Neural progenitor cell (in vitro differentiated cells): ENCODE measurements at places on chromosomes 5 and 9. TPM values are rescaled to one million over a fixed set of nuclear protein-coding genes. Genes with fewer than 3 reads are reported as not detected.

DNA sequence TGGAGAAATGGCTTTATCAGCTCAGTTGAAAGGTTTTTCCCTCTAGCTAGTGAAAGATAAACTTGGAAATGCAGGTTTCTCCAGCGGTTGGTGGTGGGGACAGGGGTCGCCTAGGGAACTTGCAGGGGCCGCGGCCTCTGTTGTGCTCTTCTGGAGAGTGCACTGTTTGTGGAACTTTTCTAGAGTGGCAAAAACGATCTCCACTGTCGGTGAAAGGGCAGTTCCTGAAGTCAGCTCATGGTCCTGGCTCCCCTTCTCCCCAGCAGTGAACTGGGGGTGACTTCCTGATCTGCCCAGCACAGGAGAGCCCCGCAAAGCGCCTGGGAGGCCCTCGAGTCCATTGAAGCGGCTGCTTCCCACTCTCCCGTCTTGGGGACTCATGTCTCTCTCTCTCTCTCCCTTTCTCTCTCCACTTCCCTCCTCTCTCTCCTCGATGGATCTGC, 3.2 kb downstream of the IRX1 start:
- peak; percentile 29 for DNase-seq
- peak overlapping the region; percentile 64 for H3K4me3 ChIP-seq
- H3K36me3 ChIP-seq: no peaks in the 10 kb centered on the region
- H3K4me1 ChIP-seq: peaks cover 51% of the 10 kb centered on the region
- no peak overlapping the region for H3K27ac ChIP-seq
- H3K27me3 ChIP-seq: peaks cover 100% of the 10 kb centered on the region

DNA sequence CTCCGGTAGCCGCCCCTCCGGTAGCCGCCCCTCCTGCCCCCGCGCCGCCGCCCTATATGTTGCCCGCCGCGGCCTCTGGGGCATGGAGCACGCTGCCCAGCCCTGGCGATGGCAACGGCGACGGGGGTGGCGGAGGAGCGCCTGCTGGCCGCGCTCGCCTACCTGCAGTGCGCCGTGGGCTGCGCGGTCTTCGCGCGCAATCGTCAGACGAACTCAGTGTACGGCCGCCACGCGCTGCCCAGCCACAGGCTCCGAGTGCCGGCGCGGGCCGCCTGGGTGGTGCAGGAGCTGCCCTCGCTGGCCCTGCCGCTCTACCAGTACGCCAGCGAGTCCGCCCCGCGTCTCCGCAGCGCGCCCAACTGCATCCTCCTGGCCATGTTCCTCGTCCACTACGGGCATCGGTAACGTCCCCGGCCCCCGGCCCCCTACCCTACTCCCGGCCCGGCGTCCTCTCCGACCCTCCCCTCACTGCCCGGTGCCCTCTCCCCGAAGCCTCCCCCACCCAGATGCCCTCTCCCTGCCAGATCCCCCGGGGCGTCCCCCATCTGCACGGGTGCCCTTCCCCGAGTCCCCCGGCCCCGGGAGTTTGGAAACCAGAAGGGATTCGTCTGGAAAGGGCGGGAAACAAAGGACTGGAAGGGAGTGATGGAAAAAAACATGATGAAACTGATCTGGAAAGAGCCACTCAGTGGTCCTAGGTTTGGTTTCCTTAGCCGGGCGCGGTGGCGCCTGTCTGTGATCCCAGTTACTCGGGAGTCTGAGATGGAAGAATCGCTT, 417 bp downstream of the SRD5A1 start:
- H3K27me3 ChIP-seq: no peaks in the 10 kb centered on the region
- peaks cover 10% of the 10 kb centered on the region for H3K4me1 ChIP-seq
- H3K36me3 ChIP-seq: no peaks in the 10 kb centered on the region
- no peak overlapping the region for H3K27ac ChIP-seq
- peak; percentile 79 for DNase-seq

- no peak overlapping the region for H3K27ac ChIP-seq
- DNase-seq: no peak
- H3K36me3 ChIP-seq: no peaks in the 10 kb centered on the region
- H3K4me3 ChIP-seq: no peak overlapping the region
These were observed 766.8 kb downstream of the TLE1 start for GRCh38 chr9:80922544-80922943.

- H3K27ac ChIP-seq: peak overlapping the region; percentile 53
- H3K4me3 ChIP-seq: no peak overlapping the region
- DNase-seq: no peak
- H3K36me3 ChIP-seq: peaks cover 11% of the 10 kb centered on the region
- H3K4me1 ChIP-seq: peaks cover 20% of the 10 kb centered on the region
- no peaks in the 10 kb centered on the region for H3K27me3 ChIP-seq
These were observed 324.3 kb upstream of the RFX3 start for GRCh38 chr9:3850098-3850497.

GRCh38 chr9:133126697-133127339, 5.8 kb upstream of the RALGDS start:
- no peaks in the 10 kb centered on the region for H3K27me3 ChIP-seq
- no peaks in the 10 kb centered on the region for H3K4me1 ChIP-seq
- H3K4me3 ChIP-seq: no peak overlapping the region
- no peak overlapping the region for H3K27ac ChIP-seq
- no peaks in the 10 kb centered on the region for H3K36me3 ChIP-seq

DNA sequence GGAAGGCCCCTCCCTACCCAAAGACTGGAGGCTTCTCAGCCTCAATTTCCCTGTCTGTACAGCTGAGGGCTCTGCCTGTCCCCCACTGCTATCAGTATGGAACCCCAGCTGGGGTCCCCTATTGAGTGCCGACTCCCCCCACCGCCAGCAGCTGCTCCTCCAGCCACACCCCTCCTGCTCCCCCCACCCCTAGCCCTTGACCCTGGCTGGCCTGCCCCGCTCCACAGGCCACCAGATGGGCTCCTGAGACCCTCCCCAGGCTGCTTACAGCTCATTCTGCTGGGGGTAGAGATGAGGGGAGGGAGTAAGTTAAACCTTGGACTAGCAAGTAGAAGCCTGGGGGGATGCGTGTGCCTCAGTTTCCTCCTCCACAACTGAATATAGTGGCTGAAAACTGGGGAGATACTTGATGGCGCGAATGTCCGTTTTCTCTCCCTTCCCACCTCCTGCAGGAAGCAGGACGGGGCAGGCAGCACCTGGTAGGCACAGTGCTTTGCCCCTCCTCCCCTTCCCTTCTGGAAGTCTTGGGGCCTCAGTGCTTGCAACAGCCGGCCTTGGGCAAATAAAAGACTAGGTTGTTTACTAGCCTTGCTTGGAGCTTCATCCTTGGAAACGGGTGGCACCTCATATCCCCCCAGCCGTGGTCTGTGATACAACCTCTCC, 19.1 kb downstream of the URM1 start:
- no peaks in the 10 kb centered on the region for H3K36me3 ChIP-seq
- DNase-seq: no peak
- no peak overlapping the region for H3K27ac ChIP-seq
- peaks cover 100% of the 10 kb centered on the region for H3K27me3 ChIP-seq
- peaks cover 21% of the 10 kb centered on the region for H3K4me1 ChIP-seq

DNA sequence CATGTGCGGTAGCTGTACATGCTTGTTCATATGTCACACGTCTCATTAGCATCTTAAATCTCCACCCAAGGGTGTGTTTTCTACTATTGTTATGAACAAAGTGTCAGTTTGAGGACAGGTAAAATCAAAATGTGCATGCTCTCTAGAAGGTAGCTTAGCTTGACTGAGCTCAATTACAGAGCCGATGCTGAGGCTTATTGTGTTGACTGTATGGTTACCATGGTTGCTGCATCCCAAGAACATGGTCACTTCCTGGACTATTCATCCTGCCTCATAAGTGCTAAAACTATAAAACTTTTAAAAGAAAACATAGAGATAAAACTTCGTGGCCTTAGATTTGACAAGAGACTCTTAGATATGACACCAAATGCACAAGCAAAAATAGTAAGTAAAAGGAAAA, 426.1 kb upstream of the CTNND2 start:
- no peaks in the 10 kb centered on the region for H3K36me3 ChIP-seq
- H3K27ac ChIP-seq: no peak overlapping the region
- H3K27me3 ChIP-seq: no peaks in the 10 kb centered on the region
- peaks cover 19% of the 10 kb centered on the region for H3K4me1 ChIP-seq

- H3K27ac ChIP-seq: no peak overlapping the region
- peaks cover 27% of the 10 kb centered on the region for H3K4me1 ChIP-seq
- no peak overlapping the region for H3K4me3 ChIP-seq
- DNase-seq: no peak
- H3K27me3 ChIP-seq: no peaks in the 10 kb centered on the region
These were observed 89.2 kb upstream of the PRRC1 start for GRCh38 chr5:127428276-127428675.

- H3K27ac ChIP-seq: no peak overlapping the region
- no peaks in the 10 kb centered on the region for H3K27me3 ChIP-seq
- no peaks in the 10 kb centered on the region for H3K36me3 ChIP-seq
- peak; percentile 60 for DNase-seq
- H3K4me3 ChIP-seq: no peak overlapping the region
These were observed 44.7 kb upstream of the DMAC1 start for GRCh38 chr9:7844242-7844641.

DNA sequence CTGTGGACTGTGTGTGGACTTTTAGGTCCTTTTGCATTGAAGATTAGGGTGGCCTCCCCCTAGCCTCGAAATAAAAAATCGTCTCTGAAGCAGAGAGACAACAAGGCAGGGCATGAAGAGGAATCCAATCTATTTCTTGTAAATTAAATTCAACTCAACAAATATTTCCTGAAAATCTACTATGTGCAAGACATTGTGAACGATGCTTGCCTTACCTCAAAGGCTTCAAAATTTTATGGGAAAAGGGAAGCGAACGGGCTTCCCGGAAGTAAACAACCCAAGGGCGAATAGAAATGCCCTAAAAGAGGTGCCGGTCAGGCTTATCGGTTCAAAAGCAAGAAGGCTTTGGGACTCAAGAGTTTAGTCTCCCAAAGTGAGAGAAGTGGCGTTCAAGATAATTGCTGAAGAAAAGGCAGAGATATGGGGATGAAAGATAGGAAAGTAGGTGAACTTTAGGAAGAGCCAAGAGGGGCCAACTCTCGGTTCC, 525 bp downstream of the KIF24 start:
- H3K4me1 ChIP-seq: peaks cover 7% of the 10 kb centered on the region
- peak overlapping the region; percentile 77 for H3K4me3 ChIP-seq
- H3K27me3 ChIP-seq: no peaks in the 10 kb centered on the region
- no peaks in the 10 kb centered on the region for H3K36me3 ChIP-seq
- peak; percentile 13 for DNase-seq
- no peak overlapping the region for H3K27ac ChIP-seq

DNA sequence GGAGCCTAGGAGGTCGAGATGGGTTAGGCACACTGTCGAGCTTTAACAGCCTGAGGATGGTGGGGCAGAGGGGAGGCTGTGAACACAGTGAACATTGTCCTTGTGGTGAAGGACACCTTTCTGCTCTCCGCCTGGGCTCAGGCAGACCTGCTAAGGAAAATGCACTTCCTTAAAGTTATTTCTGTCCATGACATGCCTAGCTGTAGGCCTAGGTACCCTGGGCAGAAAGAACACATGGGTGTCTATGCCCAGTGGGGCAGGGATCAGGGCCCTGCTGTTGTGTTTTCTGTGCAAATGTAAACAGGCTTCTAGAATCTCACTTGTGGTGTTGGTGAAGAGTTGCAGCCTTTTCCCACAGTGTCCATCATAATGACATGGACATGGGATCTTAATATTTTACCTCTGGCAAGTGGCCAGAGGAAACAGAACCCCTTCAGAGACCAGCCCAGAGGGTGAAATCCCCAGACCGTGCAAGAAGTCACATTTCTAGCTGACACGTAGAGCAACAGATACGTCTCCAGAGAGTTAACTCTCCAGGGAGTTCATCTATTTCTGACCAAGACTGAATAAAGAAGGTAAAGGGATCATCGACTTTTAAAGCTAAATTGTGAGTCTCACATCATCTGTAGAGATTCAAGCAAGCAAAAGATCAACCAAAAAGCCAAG, 79.2 kb downstream of the C9orf152 start:
- H3K27ac ChIP-seq: no peak overlapping the region
- peaks cover 62% of the 10 kb centered on the region for H3K4me1 ChIP-seq
- H3K4me3 ChIP-seq: no peak overlapping the region

- no peaks in the 10 kb centered on the region for H3K27me3 ChIP-seq
- H3K36me3 ChIP-seq: peaks cover 9% of the 10 kb centered on the region
- no peaks in the 10 kb centered on the region for H3K4me1 ChIP-seq
These were observed 161.4 kb downstream of the GIN1 start for GRCh38 chr5:102958481-102959011.

DNA sequence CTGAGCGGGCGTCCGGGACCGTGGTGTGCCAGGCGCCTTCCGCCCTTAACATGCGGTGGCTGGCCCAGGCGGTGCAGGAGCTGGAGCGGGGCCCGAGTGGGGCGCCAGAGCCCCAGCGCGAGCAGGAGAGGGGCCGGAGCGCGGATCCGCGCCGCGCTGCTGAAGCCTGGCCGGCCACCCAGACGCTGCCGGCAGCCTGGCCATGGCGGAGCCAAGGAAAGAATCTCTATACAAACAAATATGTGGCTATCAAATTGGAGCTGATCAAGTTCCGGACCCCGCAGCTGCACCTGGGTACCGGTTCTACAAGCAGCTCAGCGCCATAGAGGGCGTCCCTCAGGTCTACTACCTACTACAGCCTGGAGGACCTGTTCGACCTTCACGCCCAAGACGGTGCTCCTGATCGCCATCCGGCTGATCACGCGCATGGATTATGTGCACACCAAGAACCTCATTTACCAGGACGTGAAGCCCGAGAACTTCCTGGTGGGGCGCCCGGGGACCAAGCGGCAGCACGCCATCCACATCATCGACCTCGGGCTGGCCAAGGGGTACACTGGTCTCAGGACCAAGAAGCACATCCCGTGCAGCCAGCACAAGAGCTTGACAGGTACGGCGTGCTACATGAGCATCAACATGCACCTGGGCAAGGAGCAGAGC, 55.8 kb downstream of the JAK2 start:
- no peaks in the 10 kb centered on the region for H3K4me1 ChIP-seq
- H3K4me3 ChIP-seq: no peak overlapping the region

DNA sequence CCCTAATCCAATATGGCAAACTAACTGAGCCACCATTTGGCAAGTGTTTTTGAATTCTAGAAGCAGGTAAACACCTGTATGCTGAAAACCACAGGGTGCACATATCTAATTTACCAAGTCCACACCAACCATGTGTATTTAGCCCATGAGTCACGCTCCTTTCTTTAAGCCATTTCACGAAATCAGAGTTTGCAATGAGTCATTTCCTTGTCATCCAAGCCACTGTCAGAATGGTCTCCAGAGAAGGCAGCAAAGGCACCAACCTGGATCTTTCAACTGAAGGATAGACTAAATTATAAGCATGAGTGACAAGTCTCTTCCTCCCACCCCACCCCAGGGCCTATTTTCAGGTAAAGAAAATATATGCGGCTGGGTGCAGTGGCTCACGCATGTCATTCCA, 110.0 kb downstream of the PAX5 start:
- no peaks in the 10 kb centered on the region for H3K36me3 ChIP-seq
- no peak for DNase-seq
- H3K4me1 ChIP-seq: no peaks in the 10 kb centered on the region
- no peaks in the 10 kb centered on the region for H3K27me3 ChIP-seq
- H3K4me3 ChIP-seq: no peak overlapping the region
- no peak overlapping the region for H3K27ac ChIP-seq

Gene C1QTNF3
- total RNA-seq: 4.8 and 6.4 TPM in 2 replicates

Gene SLC34A3
- not detected in 2 replicates for total RNA-seq

Gene FBLL1
- 0.19 and 0.34 TPM in 2 replicates for total RNA-seq

Gene PCDHB3
- total RNA-seq: 5.6 and 6.7 TPM in 2 replicates

Gene PHF2
- total RNA-seq: 15.7 and 17.6 TPM in 2 replicates

Gene SPACA9
- 1.9 and 2.4 TPM in 2 replicates for total RNA-seq

Gene CTSV
- 40.4 and 52.2 TPM in 2 replicates for total RNA-seq
